ENCODE measurements at places on chromosomes 2 and 18.

GRCh38 chr2:28713577-28714298, 37.9 kb upstream of the PPP1CB start:
- H3K36me3 ChIP-seq: no peaks in the 10 kb centered on the region
- no peak for DNase-seq
- no peak overlapping the region for H3K4me3 ChIP-seq
- H3K4me1 ChIP-seq: peaks cover 11% of the 10 kb centered on the region
- peaks cover 10% of the 10 kb centered on the region for H3K27me3 ChIP-seq

DNA sequence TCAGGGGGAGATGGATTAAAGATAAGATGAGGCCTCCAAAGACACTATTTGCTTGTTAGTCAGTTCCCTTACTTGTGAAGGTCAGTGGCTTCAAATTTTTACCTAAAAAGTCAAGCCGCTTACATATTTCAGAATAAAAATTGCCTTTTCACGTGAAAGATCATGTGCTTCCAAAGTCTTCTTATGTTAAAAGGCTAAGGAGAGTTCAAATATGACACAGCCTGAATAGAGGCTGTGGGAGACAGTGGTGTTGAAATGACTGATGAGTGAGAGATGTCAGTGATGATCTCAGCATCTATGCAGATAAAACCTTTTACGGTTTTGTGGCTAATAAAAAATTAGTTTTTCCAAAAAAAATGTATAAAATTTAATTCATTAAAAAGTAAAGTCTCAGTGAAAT, 40.5 kb downstream of the UPP2 start:
- H3K4me1 ChIP-seq: peaks cover 3% of the 10 kb centered on the region
- H3K27ac ChIP-seq: no peak overlapping the region
- H3K4me3 ChIP-seq: no peak overlapping the region

GRCh38 chr18:48698707-48699106, 159.9 kb downstream of the CTIF start:
- no peaks in the 10 kb centered on the region for H3K27me3 ChIP-seq
- no peak overlapping the region for H3K4me3 ChIP-seq
- DNase-seq: no peak
- peaks cover 7% of the 10 kb centered on the region for H3K4me1 ChIP-seq

DNA sequence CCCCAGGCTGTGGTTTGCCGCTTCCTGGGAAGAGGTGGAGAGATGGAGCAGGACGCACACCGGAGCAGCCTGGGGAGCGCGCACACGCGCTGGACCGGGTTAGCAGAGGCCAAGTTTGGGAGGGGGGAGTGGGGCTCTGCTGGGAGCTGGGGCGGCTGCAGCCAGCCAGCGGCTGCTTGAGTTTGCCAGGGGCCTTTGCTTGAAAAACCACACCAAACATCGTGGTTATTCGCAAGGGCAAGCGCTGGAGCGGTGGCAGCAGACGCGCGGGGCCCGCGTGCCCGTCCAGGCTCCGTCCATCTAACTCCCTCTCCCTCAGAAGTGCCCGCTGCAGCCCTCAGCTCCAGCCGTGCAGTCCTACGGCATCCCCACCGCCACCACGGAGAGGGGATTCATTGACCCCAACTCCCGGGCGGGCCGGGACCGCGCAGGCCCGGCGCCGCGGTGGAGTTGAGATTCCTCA, 4.6 kb downstream of the PTGR3 start:
- H3K4me1 ChIP-seq: peaks cover 22% of the 10 kb centered on the region
- peaks cover 3% of the 10 kb centered on the region for H3K36me3 ChIP-seq
- no peaks in the 10 kb centered on the region for H3K27me3 ChIP-seq
- no peak overlapping the region for H3K27ac ChIP-seq
- H3K4me3 ChIP-seq: no peak overlapping the region

- no peaks in the 10 kb centered on the region for H3K27me3 ChIP-seq
Observed at GRCh38 chr2:150234787-150235446, 252.6 kb downstream of the RND3 start.

- DNase-seq: no peak
- H3K27me3 ChIP-seq: no peaks in the 10 kb centered on the region
- peak overlapping the region; percentile 92 for H3K27ac ChIP-seq
- H3K4me3 ChIP-seq: peak overlapping the region; percentile 65
Observed at GRCh38 chr2:96241900-96242611, 23.7 kb downstream of the TMEM127 start.

DNA sequence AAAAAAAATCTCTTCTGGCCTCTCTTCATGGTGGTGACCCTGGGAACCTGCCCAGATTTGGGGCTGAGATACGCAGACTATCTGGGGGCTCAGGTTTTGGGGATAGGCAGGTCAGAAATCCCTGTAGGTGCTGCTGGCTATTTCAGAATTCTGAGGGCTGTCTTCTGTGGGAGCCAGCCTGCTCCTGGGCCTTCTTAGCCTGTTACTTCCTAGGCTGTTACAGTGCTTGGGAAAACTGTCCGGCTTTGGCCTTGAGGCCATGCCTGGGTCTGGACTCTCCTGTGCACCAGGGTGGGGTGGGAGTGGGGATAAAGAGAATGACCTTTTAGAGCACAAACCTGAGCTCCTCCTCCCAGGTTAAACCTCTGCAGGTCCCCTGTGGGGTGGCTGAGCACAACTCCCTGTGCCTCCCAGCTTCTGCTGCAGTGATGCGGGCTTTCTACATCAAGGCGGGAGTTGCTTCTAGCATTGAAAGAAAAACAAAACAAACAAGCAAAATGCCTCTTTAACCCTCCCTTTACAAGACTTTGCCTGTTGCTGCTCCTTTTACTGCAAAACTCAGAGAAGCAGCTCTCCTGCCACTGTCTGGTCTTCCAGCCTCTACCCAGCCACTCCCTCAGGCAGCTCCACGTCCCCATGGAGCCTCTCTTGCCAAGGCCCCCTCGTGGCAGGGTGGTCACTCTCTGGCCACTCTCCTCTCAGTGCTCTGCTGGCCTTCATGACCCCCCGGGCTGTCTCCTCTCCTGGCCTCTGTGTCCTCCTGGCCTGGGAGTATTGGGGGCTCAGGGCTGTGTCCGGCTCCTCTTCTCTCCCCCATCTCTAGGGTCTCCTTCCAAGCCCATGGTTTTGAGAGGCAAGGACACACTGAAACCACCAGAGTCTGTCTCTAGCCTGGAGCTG, 293.0 kb upstream of the HS6ST1 start:
- H3K27ac ChIP-seq: no peak overlapping the region
- H3K4me1 ChIP-seq: no peaks in the 10 kb centered on the region
- H3K27me3 ChIP-seq: peaks cover 4% of the 10 kb centered on the region
- H3K4me3 ChIP-seq: no peak overlapping the region
- no peak for DNase-seq

- no peaks in the 10 kb centered on the region for H3K27me3 ChIP-seq
- no peak overlapping the region for H3K4me3 ChIP-seq
- H3K4me1 ChIP-seq: no peaks in the 10 kb centered on the region
- no peaks in the 10 kb centered on the region for H3K36me3 ChIP-seq
- H3K27ac ChIP-seq: no peak overlapping the region
- DNase-seq: no peak
Observed at GRCh38 chr18:67553437-67553836, 36.9 kb upstream of the DSEL start.

GRCh38 chr18:48328473-48329210, 80.5 kb downstream of the ZBTB7C start:
- no peaks in the 10 kb centered on the region for H3K4me1 ChIP-seq
- H3K4me3 ChIP-seq: no peak overlapping the region
- peaks cover 6% of the 10 kb centered on the region for H3K27me3 ChIP-seq
- H3K36me3 ChIP-seq: no peaks in the 10 kb centered on the region
- H3K27ac ChIP-seq: no peak overlapping the region

- H3K4me3 ChIP-seq: no peak overlapping the region
- no peak for DNase-seq
- H3K36me3 ChIP-seq: no peaks in the 10 kb centered on the region
- H3K27ac ChIP-seq: no peak overlapping the region
- no peaks in the 10 kb centered on the region for H3K27me3 ChIP-seq
Observed at GRCh38 chr18:14978962-14979535, 231.1 kb downstream of the ANKRD30B start.

GRCh38 chr2:185628985-185629384, 109.6 kb upstream of the FSIP2 start:
- H3K27me3 ChIP-seq: no peaks in the 10 kb centered on the region
- DNase-seq: no peak
- H3K27ac ChIP-seq: no peak overlapping the region

GRCh38 chr18:51807336-51807735, 532.7 kb upstream of the DCC start:
- no peak overlapping the region for H3K4me3 ChIP-seq
- DNase-seq: no peak
- H3K27ac ChIP-seq: no peak overlapping the region
- H3K4me1 ChIP-seq: no peaks in the 10 kb centered on the region
- peaks cover 2% of the 10 kb centered on the region for H3K27me3 ChIP-seq

DNA sequence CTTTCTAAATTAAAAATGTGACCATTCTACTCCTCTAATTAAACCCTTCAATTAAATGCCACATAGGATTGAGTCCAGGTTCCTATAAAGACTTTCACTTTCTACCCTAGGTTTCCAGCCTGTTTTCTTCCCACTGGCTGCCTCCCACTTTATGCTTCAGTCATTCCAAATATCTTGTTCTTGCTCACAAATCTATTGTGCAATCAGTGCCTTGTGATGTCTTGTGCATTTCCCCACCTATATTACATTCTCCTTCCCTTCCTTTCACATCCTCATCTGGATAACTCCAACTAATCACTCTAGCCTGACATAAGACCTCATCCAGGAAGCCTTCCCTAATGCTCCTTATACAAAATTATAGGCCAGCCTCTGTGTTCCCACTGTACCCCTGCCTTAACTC, 281.7 kb upstream of the LRATD1 start:
- no peaks in the 10 kb centered on the region for H3K36me3 ChIP-seq
- DNase-seq: no peak
- no peak overlapping the region for H3K27ac ChIP-seq
- H3K4me3 ChIP-seq: no peak overlapping the region

GRCh38 chr2:186716899-186717298, 23.0 kb downstream of the FAM171B start:
- H3K36me3 ChIP-seq: no peaks in the 10 kb centered on the region
- DNase-seq: no peak
- H3K4me3 ChIP-seq: no peak overlapping the region
- H3K27me3 ChIP-seq: no peaks in the 10 kb centered on the region
- no peaks in the 10 kb centered on the region for H3K4me1 ChIP-seq

All from memory B cell (primary cell).